ENCODE measurements at places on chromosomes 6 and 20.

DNA sequence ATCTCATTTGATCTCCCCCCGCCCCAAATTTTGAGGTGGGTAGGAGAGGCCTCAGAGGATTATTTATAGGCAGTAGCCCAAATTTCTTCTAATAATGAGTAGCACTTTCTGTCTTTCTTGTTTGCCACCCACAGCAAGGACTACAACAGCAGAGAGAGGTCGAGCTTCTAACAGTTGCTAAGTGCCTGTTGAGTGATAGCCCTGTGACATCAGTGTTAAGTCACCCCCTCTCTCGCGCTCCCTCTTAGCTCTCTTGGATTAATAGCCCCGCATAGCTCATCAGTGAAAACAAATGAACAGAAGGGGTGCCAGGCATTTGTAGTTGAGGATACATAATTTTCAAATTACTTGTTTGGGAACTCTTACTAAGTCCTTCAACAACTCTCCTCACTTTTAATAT lies 3.5 kb downstream of the ANKRD60 start:
- DNase-seq: no peak

GRCh38 chr20:2688041-2688591 lies 4.5 kb upstream of the EBF4 start:
- DNase-seq: no peak

GRCh38 chr20:8454137-8454712 lies 322.2 kb downstream of the PLCB1 start:
- DNase-seq: no peak

DNA sequence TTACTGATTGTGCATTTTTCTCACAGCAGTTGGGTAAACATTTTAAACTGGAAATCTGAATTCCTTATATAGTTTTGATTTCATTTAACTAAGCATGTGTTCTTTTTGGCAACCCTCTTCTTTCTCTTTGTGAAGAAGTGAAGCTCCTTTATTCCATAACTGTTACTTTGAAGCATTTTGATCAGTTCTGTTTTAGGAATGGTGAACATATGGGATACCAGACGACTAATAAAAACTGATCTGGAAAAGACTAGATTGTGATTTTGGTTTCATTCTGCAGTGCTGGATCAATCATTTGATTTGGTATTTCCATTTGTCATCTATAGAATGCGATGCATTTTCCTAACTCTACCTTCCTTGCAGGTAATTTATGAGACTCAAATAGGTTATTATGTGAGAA lies 9.8 kb downstream of the AFG1L start:
- DNase-seq: no peak

- no peak for DNase-seq
These were observed 159.3 kb downstream of the CD83 start for GRCh38 chr6:14276667-14277404.

DNA sequence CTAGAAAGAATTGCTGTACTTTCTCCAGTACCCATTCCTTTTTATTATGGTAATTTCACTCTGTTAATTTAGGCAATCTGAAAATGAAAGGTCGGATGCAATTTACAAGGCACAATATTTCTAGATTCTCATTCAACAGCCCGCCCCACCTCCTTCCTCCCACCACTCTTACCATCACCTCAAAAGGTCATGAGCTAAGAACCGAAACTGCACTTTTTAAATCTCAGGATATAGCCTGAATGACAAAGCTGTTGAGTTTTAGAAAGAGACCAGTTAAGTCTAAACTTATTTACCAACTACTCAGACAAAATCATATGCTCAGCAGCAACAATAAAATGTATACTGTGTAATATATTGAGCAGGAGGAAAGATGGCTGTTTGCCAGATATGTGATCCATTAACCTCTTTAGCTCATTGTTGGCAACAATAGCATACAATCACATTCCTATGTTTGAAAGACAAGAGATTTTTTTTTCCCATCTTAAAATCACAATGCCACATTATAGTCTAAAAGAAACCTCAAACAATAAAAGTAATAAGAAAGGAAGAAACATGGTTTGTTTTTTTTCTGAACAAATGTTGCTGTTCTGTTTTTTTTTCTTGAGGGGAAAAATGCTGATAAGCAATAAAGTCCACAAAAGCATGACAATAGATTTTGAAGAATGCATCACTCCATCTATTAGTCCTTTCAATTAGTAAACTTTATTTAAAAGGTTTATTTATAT lies 1.6 kb upstream of the HS3ST5 start:
- no peak for DNase-seq

DNA sequence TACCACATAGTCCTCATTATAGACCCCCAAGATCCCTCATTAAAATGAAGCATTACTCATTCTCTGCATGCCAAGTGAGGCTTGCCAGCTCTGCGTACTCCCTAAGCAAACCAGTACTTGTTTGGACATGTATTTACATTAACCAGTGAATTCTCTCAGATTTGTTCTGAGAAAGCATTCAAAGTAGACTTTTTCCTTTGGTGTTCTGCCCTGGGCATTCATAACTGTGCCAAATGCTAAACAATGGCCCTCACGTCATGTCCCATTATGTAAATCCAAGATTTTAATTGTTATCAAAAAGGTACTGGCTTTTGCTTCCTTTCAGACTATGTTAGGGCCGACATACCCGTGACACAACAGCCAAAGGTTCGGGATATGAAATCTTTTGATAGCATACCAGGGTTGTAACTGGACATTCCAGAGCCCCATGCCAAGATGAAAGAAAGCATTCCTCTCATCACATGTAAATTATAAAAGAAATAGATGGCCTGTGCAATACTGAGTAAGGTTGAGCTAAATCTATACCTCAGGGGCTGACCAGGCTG lies 164.2 kb downstream of the ADAT2 start:
- DNase-seq: no peak

DNA sequence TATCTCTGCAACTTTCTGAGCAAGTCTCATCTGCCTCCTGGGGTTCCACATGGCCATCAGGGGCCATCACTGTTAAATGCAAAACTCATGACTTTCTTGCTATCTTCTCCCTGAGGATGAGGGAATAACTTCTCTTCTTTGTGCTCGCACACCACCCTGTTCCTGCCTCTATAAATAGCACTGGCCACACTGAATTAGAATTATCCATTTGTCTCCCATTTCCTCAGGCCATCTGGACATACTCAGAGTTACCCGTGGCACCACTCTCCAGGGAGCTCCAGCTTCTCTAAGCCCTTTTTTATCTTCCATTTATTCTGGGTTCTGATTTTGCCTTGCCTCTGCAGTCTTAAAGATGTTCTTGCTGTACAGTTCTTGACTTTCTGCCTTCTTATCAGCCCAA lies 72.8 kb upstream of the ECI2 start:
- no peak for DNase-seq

GRCh38 chr6:102407886-102408741 lies 1014.6 kb downstream of the GRIK2 start:
- no peak for DNase-seq

DNA sequence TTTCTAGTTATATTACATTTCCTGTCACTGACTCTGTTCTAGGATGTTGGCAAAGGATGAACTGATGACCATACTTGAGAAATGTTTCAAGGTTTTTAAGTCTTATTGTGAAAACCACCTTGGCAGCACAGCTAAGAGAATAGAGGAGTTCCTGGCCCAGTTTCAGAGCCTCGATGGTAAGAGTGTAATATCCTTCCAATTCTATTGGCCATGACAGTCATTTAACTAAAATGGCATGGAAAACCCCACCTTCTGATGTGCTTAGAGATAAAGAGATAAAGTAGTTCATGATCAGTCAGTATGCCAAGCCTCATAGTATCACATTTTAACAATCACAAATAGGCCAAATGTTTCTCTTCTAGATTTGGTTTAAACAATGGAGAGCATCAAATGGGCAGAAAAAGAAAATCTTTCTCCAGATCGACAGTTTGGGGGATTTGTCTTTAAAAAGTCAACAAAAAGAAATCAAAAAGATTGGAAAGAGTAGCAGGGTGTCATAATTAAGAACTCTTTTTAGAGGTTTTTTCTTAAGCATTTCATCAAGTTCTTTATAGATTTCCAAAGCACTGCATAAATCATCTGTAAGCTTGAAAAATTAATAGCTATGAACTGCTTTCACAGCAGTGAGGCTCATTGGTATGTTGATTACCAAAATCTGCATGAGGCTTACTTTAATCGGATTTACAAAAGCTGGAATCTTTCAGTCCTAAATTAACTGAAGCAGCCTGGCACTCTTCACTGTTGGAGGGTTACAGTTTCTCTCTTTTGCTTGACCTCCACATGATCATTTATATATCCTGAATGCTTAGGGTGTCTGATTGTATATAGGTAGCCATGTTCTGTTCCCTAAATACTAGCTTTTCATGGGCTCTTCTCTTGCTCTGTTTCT lies 48.7 kb downstream of the AKIRIN2 start:
- DNase-seq: no peak

DNA sequence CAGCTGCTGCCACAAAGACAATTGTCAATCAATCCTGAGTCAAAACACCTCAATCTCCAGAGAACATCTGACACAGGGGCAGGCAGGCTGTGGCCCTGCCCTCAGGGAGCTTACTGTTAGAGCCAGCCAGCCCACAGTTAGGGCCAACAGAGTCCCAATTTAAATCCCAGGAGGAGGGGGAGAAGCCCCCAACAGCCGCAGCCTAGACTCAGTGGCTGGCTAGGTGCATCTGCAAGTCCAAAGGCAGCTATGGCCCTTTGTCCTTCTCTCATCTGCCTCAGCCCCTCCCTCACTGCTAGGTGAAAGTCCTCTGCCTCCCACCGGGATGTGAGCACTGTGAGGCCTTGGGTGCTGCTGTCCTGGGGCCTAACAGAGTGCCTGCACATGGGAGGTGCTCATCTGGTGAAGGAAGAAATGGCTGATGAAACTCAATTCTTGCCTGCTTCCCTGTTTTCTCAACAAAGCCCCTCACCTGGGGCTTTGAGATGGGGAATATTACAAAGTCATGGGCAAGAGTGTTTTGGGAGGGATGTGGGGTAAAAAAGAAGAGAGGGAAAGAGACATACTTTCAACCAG lies 33.7 kb upstream of the VEGFA start:
- no peak for DNase-seq
